ENCODE measurements at places on chromosomes 11 and 22.

- peak; percentile 78 for DNase-seq
Observed at GRCh38 chr11:74449369-74449931, 17.9 kb downstream of the KCNE3 start.

- DNase-seq, result no peak
Observed at GRCh38 chr11:17774232-17775034, 39.9 kb downstream of the KCNC1 start.

DNA sequence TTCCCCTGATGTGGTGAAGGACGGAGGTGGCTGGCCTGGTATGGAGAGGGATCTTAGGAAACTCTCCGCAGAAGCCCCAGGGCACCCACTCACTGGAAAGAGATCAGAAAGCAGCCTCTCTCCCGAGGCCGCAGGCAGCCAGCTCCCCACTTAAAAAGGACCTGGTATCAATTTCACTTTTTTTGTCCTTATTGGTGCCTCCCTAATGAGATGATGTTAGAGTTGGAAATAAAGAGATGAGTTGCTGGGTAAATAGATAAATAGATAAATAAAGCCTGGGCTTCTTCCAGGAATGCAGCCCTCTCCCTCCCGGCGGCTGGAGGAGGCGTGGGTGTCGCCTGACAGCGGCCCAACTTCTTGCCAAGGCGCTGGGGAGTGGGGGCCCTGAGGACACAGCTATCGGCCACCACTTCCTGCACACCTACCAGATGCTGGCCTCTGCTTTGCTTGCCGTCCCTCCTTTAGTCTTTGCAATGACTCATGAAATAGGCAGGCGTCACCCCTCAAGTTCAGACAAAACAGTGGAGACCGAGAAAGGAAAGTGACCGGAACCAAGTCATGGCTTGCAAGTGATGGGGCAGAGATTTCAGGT, 42.9 kb downstream of the LINC01488 start:
- no peak for DNase-seq

- no peak for DNase-seq
Observed at GRCh38 chr11:115721296-115721995, 217.2 kb upstream of the CADM1 start.

DNA sequence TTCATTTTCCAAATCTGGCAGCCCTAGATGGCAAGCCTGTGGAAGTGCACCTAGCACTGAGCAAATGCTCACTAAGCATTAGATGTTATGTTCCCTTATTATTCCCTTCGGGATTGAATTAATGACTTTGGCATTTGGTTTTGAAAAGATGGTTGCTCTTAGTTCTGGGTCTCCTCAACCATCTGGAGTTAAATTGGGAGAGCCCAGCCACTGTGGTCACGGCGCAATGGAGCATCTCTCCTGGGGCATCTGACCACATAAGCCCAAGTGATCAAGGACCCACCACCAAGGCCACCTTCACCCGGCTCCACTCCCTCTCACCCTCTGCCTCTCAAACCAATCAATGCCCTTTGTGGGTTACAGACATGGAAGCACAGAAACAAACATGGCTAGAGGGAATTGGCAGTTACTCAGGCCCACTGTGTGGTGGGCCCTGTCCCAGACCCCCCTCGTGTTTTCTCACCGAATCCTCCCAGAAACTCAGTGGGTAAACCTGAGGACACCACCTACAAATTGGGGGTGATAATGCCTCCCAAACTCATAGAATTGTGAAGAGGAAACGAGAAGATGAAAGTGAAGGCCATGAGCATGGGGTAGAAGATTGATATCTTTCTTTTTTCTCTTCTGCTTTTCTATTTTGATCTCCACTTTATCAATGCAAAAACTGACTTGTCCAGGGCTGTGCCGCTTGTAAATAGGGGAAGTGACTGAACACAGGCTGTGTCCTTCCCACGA, 52.2 kb downstream of the IRAG1 start:
- DNase-seq, result no peak

DNA sequence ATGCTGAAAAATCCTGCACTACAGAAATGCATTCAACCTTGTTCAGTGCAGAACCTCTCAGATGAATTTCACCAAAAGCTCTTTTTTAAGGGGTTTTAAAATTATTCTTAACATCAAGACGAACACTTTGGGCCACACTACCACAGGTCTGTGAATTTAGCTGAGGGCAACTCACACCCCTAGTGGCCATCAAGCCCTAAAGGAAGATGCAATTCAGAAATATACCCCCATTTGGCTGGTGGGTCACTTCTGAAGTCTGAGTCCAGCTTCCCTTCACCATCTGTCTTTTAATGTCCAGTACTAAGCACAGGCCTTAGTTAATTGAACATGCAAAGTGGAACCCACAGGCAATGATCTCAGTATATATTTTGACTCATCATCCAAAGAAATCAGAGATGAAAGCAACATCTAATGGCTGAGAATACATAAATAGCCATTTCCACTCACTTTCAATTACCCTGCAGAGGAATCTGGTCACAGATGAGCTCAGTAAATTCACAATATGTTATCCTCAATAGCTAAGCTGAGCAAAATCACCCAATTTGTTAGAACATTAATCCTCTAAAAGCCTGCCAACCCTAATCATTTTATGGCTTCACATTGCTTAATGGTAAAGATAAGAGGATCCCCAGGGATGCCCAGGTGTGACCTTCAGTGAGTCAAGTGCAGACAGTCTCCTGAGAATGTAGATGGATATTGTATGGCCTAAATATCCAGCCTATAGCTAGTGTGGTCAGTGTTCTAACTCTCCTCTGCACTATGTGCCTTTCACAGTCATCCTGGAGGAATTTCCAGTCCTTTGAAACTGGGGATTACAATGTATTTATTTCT, 50.3 kb downstream of the FAM76B start:
- no peak for DNase-seq

DNA sequence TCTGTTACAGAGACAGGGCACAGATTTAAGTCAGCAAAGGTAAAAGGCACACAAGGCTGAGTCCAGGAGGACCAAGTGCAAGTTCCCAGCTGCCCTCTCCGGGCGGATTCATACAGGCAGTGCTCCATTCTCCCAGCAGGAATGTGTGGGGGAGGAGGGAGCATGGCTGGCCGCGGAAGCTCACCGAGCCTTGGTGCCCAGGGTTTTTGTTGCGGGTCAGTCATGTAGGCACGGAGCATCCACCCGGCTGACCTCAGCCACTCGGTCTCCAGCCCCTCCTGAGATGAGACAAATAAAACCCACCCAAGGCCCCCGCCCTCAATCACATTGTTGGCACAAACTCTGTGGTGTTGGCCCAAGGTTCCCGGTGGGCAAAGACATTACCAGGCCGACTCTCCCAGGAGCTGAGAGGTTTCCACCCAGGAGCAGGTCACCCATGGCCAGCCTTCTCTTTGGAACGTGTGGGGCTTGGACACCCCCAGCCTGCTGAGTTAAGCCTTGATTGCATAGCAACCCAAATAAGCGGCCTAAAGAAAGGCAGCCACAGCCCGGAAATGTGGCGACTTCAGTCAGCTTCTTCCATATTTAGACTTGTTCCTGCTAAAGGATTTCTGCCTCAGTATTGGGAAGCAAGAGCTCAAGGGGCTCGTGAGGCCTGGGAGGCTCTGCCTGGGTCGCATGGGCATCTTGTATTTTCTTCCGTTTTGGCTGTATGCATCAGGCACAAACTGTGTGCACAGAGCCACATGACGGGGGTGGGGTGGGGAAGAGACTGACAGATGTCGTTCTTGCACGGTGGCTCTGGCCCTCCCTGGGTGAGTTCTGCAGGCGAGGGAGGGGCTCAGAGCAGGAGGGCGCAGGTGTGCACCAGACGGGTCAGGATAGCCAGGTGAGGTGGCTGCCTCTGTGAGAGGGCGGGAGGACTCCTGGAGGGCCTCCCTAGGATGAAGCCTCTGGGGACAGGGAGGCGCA, 63.0 kb downstream of the ARHGAP8 start:
- no peak for DNase-seq

GRCh38 chr11:134062265-134063123, 6.4 kb upstream of the JAM3 start:
- no peak for DNase-seq

- DNase-seq, result no peak
Observed at GRCh38 chr11:19117760-19118097, 761 bp downstream of the ZDHHC13 start.

- DNase-seq, result no peak
Observed at GRCh38 chr22:36287881-36288515, 35.1 kb downstream of the APOL1 start.

- DNase-seq, result no peak
Observed at GRCh38 chr11:65646958-65647701, 9.2 kb downstream of the SIPA1 start.

GRCh38 chr22:42361523-42361922, 70.7 kb downstream of the NFAM1 start:
- no peak for DNase-seq

- DNase-seq, result no peak
Observed at GRCh38 chr11:44305470-44306051, 4.4 kb downstream of the ALX4 start.

GRCh38 chr11:69296890-69297786, 3.2 kb downstream of the MYEOV start:
- DNase-seq, result no peak

GRCh38 chr11:99718291-99718690, 697.5 kb downstream of the CNTN5 start:
- no peak for DNase-seq

DNA sequence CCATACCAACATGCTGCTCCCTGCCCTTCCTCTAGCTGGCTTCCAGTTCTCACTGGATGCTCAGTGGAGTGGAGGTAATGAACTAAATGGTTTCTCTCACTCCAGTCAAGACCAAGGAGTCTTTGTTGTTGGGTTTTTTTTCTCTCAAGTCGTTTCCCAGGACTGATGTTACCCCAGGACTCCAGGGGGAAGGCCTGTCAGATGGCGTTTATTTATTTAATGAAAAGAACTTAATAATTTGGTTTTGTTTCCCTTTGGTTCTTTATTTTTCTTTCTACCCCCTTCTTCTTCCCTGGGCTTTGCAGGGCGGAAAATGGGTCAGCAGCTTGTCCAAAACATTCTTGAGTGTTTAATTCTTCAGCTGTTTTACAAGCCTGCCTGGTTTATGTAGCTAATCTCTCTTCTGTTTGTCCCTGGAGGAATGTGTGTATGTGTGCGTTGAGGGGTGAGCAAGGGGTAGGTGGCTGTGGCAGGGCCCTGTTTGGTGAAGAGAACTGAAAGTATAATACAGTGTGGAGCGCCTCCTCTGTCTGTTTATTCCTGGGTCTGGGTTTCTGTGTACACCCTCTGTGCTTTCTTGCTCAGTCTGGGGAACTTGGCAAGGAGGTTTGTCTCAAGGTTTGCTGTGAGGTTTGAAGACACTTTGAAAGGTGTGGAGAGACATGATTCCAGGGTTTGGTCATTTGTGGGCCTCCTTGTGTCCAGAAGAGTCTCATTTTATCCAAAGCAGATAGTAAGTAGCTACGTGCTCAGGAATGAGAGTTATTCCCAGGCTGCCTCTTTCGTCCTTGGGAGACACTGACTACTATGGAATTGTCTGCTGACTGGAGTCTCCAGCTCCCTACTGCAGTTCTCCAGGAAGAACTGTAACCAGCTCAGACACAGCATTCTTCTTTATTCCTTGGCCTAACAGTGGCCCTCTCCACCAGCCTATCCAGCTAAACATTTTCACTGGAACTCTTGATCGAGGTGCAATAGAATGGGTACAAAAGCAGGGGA, 175.5 kb downstream of the ADAMTS15 start:
- no peak for DNase-seq

GRCh38 chr11:2149864-2150847, 10.9 kb downstream of the INS start:
- no peak for DNase-seq

DNA sequence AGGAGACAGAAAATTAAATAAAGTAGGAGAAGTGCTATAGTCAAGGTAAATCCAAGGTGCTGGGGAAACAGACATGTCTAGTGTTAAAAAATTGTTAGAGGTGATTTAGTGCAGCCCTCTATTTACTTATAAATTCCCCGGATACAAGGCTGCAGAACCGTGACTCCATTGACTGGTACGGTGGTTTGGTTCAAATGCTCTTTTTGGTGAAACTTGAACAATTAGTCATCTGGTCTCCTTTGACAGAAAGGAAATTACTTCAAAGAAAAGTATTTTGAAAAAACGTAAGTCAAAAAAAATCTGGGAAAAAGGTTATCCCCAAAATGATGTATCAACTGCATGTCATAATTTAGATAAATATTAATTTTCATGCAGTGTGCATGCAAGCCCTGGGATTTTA, 399.2 kb downstream of the CNTN5 start:
- no peak for DNase-seq

- DNase-seq, result no peak
Observed at GRCh38 chr22:47082505-47082904, 320.1 kb downstream of the TBC1D22A start.

DNA sequence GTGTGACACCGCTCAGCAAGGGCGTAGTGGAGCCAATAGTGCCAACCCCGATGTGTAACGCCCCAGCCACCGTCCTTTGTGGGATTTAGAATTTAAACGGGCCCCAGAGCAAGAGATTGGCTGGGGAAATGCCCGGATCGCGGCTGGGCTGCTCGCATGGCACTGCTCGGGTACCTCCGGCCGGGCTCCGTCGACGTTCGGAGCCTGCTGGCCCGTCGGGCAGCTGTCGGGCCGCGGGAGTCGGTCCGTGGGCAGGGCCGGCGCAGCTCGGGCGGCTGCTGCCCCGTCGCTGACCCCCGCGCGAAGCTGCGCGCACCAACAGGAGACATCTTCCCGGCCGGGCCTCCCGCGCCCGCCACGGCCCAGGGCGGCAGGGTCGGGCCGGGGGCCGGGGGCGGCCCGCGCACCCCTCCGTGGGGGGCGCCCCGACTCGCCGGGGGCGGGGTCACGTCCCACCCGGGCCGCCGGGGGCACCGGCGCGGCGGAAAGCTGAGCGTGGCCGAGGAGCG, 1.3 kb upstream of the KDM2A start:
- DNase-seq, result no peak

- DNase-seq, result no peak
Observed at GRCh38 chr11:10272132-10272531, 21.9 kb downstream of the SBF2 start.

DNA sequence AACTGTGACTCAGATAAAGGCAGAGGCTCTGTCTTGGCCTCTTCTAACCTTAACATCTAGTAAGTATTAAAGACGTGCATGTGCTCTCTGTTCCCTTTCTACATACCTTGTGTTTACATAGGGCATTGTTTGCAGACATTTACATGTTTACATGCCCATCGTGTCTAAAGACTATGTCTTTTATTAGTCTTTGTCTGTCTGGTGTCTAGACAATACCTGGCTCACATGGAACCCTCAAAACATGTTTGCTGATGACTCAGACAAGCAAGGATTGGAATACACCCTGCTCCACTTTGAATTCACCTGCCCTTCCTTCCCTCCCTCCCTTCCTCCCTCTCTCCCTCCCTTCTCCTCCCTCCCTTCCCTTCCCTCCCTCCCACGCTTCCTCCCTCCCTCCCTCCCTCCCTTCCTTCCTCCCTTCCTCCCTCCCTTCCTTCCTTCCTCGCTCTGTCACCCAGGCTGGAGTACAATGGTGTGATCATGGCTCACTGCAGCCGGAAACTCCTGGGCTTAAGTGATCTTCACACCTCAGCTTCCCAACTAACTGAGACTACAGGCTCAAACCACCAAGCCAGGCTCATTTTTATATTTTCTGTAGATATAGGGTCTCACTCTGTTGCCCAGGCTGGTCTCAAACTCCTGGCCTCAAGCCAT, 23.7 kb upstream of the SORL1-AS1 start:
- no peak for DNase-seq

- peak; percentile 72 for DNase-seq
Observed at GRCh38 chr22:46296257-46297150, at the start of gene GTSE1. GTSE1 (plus strand) TSS chr22:46296870; CDS start chr22:46297401, 531 bp downstream.

Measured in NCI-H2081 treated with DMSO at 0.1 percent for 48 hours (cell line).